ENCODE measurements at places on chromosomes 2 and 18. TPM values are rescaled to one million over a fixed set of nuclear protein-coding genes. Genes with fewer than 3 reads are reported as not detected.
A peak's percentile ranks its signal among the peaks of the same experiment; 100 is the strongest.

GRCh38 chr18:74799542-74799941 lies 201.9 kb downstream of the ZNF407 start:
- H3K27ac ChIP-seq, result no peak overlapping the region
- H3K4me1 ChIP-seq, result no peaks in the 10 kb centered on the region
- no peak overlapping the region for H3K4me3 ChIP-seq
- H3K36me3 ChIP-seq, result no peaks in the 10 kb centered on the region
- no peak for DNase-seq

FSHR gene
- not detected for total RNA-seq

DNA sequence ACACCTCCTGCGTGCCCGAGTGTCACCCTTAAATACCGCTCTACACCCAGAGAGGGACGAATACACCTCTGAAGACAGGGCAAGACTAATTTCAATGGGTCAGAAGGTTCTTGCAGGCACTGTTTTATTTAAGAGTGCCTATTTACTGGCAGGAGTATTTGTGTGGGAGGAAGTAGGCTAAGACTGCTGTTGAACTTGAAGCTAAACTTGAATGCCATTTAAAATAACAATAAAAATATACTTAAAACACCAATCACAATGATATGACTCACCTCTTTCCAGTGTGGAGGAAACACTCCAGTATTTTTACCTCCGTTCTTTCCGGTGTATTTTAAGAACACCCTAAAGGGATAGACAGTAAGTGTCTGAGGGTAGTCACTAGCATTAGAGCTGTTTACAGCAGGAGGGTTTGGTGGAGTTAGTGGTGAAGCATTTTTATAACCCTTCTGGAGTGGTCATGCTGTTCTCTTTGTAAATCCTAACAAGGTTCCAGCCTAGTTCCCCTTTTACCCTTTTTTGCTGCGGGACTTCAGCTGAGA lies 9.6 kb upstream of the HOXD1 start:
- no peak for DNase-seq
- peaks cover 56% of the 10 kb centered on the region for H3K27me3 ChIP-seq
- no peaks in the 10 kb centered on the region for H3K36me3 ChIP-seq

DNA sequence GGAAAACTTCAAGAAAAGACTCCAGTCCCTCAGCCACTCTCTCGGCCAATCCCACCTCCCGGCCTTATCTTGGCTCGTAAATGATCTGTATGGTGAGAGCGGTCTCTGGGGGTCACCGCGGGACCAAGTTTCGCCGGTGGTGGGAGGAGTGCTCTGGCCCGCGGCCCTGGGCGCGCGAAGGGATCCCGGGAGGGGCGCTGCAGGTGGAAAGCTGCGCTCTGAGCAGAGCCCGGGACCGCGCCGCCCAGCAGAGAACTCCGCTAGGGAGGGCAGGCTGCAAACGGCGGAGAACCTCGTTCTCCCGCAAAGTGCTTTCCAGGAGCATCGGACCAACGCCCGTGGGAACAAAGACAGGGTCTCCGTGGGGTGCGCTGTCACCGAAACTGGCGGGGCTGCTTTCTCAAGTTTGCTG lies 622 bp downstream of the LRP2 start:
- peaks cover 65% of the 10 kb centered on the region for H3K27me3 ChIP-seq
- H3K4me3 ChIP-seq, result peak overlapping the region; percentile 59
- H3K4me1 ChIP-seq, result peaks cover 40% of the 10 kb centered on the region
- no peak for DNase-seq
- H3K27ac ChIP-seq, result no peak overlapping the region

GRCh38 chr2:20525041-20526035 lies 78.5 kb downstream of the RHOB start:
- peak overlapping the region; percentile 33 for H3K27ac ChIP-seq
- H3K27me3 ChIP-seq, result no peaks in the 10 kb centered on the region
- DNase-seq, result peak; percentile 21
- no peak overlapping the region for H3K4me3 ChIP-seq

All from transverse colon (tissue), 4 donors.